ENCODE measurements at places on chromosomes 7 and 10. TPM values are rescaled to one million over a fixed set of nuclear protein-coding genes. Genes with fewer than 3 reads are reported as not detected.

DNA sequence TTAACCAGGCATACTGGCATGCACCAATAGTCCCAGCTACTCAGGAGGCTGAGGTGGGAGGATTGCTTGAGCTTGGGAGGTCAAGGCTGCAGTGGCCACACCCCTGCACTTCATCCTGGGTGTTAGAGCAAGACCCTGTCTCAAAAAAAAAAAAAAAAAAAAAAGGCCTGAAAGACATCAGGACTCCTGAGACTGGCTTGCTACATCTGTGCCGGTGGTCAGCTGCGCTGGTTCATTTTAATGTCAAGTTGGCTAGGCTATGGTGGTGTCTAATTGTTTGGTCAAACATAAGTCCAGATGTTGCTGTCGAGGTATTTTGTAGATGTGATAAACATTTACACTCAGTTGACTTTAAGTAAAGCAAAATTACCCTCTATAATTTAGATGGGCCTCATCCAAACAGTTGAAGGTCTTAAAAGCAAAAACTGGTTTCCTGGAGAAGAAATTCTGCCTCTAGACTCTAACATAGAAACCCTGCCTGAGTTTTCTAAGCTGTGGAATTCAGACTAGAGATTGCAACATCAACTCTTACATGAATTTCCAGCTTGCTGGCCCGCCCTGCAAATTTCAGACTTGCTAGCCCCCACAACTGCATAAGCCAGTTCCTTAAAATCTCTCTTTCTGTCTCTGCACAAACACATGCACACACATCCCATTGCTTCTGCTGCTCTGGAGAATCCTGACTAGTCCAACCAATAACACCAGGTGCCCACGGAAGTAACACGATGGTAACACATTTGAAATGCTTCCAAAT, 18.2 kb downstream of the MYOF start:
- peaks cover 12% of the 10 kb centered on the region for H3K36me3 ChIP-seq
- H3K4me1 ChIP-seq = peaks cover 88% of the 10 kb centered on the region
- H3K27me3 ChIP-seq = no peaks in the 10 kb centered on the region
- peak overlapping the region; percentile 99 for H3K27ac ChIP-seq
- DNase-seq = peak; percentile 89
- peak overlapping the region; percentile 23 for H3K4me3 ChIP-seq

GRCh38 chr7:133070562-133070961, 11.3 kb downstream of the CHCHD3 start:
- peaks cover 5% of the 10 kb centered on the region for H3K36me3 ChIP-seq
- no peak overlapping the region for H3K27ac ChIP-seq
- H3K4me1 ChIP-seq = no peaks in the 10 kb centered on the region
- no peak overlapping the region for H3K4me3 ChIP-seq
- H3K27me3 ChIP-seq = no peaks in the 10 kb centered on the region

DNA sequence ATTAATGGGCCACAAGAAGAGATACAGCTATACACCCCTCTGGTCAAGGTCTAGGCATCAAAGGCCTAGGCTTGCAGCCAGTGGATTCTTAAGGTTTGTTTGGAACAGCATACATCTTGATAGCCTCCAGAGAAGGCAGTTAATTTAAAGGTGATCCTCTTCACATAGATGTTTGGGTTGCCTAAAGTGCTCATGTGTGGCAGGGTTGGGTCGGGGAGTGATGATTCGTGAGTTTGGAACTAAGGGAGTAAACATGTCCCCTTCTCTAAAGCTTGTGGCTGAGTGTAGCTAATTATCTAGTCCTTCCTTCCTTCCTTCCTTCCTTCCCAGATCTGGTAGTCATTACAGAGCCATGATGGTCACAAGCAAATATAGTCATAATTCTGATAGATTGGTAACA, 12.4 kb downstream of the PCLO start:
- H3K27ac ChIP-seq = no peak overlapping the region
- H3K4me3 ChIP-seq = no peak overlapping the region
- peaks cover 12% of the 10 kb centered on the region for H3K4me1 ChIP-seq
- no peak for DNase-seq
- no peaks in the 10 kb centered on the region for H3K36me3 ChIP-seq

DNA sequence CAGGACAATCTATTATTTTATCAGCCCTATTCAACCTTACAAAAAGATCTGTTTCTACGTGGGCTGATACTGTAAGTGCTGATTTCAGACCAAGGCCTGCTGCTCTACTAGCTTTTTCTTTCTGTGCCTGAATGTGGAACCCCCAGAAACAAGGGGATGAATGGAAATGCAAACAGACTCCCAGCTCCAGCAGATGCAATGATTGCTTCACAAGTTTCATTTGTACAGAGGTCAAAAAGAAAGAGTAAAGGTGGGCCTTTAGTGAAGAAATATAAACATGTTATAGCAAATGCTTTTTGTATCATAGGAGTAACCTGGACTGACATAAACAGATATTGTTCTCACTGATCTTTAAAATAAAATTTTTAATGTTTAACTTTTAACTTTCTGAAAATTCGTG, 130.2 kb upstream of the SLC25A13 start:
- H3K36me3 ChIP-seq = no peaks in the 10 kb centered on the region
- no peak overlapping the region for H3K4me3 ChIP-seq
- H3K4me1 ChIP-seq = no peaks in the 10 kb centered on the region
- no peak for DNase-seq

GRCh38 chr10:122050311-122050710, 61.3 kb downstream of the TACC2 start:
- H3K27me3 ChIP-seq = no peaks in the 10 kb centered on the region
- no peak overlapping the region for H3K4me3 ChIP-seq
- no peak for DNase-seq
- no peaks in the 10 kb centered on the region for H3K36me3 ChIP-seq

GRCh38 chr10:96703358-96703757, 17.0 kb downstream of the PIK3AP1 start:
- H3K36me3 ChIP-seq = no peaks in the 10 kb centered on the region
- no peak for DNase-seq
- H3K27me3 ChIP-seq = no peaks in the 10 kb centered on the region
- H3K4me3 ChIP-seq = no peak overlapping the region
- H3K27ac ChIP-seq = no peak overlapping the region
- no peaks in the 10 kb centered on the region for H3K4me1 ChIP-seq

DNA sequence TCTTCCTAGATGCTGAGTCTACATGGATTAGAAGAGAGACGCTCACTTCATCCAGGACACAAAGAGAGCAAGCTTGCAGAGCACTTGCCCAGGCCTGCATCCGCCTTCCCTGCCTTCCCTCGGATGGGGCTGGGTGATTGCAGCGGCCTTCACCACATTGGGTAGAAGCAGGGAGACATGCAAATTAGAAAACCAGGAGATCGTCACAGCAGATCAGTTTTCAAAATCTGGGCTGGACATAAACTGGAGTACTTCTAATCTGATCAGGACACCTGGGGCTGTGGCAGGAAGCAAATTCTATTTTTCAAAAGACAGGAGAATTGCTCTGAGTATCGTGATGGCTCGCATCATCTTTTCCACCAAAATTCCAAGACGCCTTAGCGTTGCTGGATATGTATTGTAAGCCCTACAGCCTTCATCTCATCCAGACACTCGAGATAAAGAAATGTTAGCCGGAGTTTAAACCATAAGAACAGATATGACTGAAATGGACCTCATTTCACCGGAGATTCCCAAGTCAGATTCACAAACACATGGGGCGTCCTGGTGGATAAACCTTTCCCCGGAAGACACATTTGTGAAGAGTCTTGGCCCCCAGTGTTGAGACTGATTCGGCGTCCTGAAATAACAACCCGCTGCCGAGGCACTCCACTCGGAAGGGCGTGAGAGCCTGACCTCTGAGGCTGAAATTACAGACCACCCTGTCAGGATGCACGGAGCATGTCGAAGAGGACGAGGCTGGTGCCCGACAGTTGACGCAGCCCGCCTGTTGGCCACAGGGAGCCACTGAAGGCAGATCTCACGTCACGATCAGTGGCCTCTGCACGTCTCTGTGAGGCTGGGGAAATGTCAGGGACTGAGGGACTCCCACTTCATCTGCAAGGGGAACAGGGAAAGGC, 91.2 kb upstream of the PARD3 start:
- no peak for DNase-seq
- peaks cover 24% of the 10 kb centered on the region for H3K4me1 ChIP-seq
- H3K27me3 ChIP-seq = no peaks in the 10 kb centered on the region
- H3K27ac ChIP-seq = no peak overlapping the region

DNA sequence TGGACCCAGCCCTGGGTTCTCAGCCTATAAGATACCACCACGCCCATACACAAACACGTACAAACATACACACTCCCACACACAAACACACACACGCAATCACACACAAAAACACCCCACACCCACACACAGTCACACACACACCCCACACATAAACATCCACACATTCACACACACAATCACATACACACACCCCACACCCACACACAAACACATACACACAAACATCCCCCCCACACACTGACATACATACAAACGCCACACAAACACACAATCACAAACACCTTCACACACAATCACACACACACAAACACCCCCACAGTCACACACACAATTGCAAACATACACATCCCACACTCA, 79.3 kb upstream of the CPXM2 start:
- no peak overlapping the region for H3K4me3 ChIP-seq
- H3K4me1 ChIP-seq = peaks cover 10% of the 10 kb centered on the region

Gene GIMAP8
- not detected for total RNA-seq

Gene UNCX
- not detected for total RNA-seq

Gene BTBD16
- total RNA-seq = not detected

Gene MAPK8
- total RNA-seq = 63.6 TPM

Gene TLX1
- not detected for total RNA-seq

Gene INMT
- total RNA-seq = not detected

Gene SLIT1
- total RNA-seq = not detected

Gene CHST15
- total RNA-seq = 0.25 TPM

Gene NUTM2D
- total RNA-seq = 2.3 TPM

Gene MSMB
- not detected for total RNA-seq
